Activated T-helper 17 cell treated with anti-CD3 and anti-CD28 coated beads, Interleukin-2, amount 50 U/mL, for 72 hours (primary cell): ENCODE measurements at places on chromosomes 11 and 22.

GRCh38 chr22:23639661-23640060 lies 7.5 kb upstream of the DRICH1 start:
- ATAC-seq: no peak

DNA sequence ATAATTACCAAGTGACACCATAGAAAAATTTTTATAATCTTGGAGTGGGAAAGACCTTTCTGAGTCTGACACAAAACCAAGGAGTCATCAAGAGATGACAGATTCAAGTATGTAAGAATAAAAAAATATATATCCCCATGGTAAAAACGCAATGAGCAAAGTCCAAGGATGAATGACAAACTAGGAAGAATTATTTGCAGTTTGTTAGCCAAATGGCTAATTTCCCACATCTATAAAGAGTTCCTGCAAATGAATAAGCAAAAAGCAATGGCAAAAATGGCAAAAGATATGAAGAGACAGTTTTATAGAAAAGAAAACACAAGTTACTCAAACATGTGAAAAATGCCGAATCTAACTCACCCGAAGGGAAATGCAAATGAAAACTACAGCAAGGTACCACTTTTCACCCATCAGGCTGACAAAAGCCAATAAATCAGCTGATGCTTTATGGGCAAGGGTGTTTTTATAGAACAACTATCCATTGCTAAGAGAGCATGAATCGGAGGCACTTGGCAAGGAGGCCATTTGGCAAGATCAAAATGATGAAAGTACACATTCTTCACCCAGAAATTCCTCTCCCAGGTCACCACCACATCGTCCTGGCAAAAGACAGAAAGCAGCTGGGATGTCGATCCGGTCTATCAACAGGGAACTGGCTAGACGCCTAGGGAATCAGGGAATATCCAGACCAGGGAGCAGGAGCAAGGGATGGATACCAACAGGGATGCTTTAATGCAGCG lies 21.1 kb upstream of the KLHL35 start:
- no peak for ATAC-seq

DNA sequence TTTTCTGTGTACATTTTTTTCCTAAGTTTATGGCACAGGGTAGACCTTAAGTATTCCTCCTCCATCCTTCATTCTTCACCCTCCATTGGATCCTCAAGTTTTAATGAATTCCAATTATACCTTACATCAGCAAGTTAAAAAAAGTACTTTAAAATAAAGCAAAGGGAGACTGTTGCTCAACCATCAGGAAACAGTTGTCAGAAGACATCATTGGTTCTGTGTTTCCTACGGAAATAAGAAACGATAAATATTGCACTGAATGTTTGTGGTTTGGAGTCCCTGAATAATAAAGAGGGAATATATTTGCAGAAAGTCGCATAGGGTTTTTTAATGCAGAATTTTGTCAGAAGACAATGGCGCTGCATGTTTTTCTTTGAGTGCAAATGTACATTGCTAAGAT lies 28.1 kb upstream of the LDHA start:
- ATAC-seq: no peak

GRCh38 chr22:32473388-32473952 lies 1.1 kb upstream of the FBXO7 start:
- ATAC-seq: peak; percentile 15

- ATAC-seq: no peak
These were observed 800.9 kb downstream of the BRD1 start for GRCh38 chr22:49026494-49027367.

DNA sequence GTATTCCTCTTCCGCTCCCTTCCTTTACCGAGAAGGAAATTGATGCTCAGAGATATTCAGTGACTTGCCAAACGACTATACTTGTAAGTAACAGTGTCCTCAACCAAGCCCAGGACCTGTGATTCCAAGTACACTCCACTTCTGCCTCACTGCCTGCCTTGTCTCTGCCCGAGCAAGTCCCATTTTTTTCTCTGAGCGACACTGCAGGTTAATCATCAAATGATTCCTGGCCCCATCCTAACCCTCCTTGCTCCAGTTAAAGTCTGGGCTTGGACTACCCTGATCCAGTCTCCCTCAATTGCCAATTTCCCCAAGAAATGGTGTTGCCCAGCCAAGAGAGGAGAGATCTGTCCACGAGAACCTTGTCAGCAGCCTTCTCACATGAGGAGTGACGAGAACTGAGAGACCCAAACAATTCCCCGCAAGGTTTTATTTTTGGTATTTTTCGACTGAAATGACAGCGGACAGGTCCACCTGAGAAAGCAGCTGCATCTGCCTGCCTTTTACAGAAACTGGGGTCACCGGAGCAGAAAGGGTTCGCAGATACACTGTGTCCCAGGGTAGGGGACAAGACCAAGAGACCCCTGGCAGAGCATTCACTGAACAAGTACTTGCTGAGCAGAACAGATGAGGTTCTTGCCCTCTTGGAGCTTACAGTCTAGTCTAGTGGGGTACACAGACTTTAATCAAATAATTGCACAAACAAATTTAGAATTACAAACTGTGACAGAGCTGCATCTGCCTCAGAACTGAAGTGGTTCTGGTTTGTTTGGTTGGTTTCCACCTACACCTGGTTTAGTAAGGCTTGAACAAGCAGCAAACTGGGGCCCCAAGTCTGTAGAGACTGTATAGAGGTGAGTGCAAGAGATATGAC lies 11.4 kb downstream of the POU2AF1 start:
- ATAC-seq: no peak

DNA sequence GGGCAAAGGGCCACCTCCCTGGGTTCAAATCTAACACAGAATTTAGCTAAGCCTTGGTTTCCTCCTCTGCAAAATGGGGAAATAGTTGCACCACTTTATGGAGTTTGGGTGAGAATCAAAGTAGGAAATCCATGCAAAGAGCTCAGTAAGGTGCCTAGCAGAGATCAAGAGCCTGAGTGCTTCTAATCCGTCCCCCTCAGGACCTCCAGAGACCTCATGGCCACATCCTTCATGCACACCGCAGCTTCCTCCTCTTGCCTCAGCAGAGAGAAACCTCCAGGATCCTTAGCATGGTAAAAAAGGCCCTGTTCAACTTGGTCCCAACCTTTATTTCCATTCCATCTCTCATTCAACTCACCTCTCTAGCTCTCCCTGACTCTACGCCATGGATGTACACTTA lies 37.8 kb upstream of the NAV2 start:
- no peak for ATAC-seq

DNA sequence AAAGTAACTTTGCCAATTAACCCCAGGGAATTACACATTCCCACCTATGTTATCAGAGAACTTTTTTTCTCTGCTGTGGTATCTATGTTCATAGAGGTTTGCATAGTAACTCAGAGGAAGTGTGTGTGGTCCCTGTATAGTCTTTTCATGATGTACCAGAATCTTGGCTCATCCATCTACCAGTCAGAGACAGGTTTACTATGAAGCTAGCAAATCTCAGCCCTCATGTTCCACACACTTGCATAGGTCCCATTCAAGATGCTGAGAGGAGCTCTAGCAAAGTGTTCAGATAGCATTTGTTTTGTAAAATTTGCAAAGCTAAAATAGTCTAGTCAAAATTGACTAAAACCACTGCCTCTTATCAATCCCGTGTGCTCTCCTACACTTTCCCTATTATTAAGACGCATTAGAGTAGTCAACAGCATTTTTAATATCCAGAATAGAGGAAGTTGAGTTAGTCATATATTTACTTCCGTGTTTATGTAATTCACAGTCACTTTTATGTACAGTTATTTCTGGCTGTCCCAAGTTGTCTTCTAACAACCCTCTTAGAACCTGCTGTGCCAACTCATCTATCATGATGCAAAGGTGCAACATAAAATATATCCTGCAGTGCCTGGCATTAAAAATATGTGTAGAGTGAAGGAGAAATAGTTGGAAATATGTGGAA lies 184.2 kb downstream of the FAM76B start:
- no peak for ATAC-seq
